Left lung (tissue), 14 donors: ENCODE measurements at places on chromosomes 5 and 9.

GRCh38 chr5:134082264-134082992, 32.1 kb upstream of the TCF7 start:
- DNase-seq, result no peak

- no peak for DNase-seq
These were observed 88.0 kb upstream of the ANKH start for GRCh38 chr5:14959399-14960119.

DNA sequence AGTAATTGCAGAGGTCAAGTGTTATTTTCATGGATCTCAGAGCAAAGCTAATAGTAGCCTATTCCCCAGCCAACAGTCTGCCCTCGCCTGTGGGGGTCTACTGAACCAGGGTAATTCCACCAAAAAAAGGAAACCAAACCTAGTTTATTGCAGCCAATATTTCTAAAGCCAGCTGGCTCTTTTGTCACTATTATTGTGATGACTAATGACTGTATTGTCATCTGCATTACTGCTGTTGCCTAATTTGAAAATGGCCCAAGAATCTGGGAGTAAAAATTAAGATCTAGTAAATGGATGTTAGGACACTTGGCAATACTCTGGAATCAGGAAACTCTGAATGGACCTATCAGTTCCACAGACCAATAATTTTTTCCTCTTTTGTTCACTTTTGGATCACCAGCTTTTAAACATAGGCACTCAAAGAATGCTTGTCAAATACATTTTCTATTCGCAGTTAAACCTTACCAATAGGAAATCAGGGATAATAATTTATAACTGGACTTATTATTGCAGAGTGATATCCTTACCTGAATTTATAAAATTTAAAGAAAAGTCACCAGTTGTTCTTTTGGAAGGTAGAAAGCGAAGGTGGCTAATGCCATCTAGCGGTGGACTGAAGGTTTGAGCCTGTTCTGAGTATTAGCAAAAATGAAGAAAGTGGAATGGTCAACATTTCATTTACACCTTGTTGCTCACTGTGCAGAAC, 69.2 kb downstream of the SYK start:
- DNase-seq, result peak; percentile 20

DNA sequence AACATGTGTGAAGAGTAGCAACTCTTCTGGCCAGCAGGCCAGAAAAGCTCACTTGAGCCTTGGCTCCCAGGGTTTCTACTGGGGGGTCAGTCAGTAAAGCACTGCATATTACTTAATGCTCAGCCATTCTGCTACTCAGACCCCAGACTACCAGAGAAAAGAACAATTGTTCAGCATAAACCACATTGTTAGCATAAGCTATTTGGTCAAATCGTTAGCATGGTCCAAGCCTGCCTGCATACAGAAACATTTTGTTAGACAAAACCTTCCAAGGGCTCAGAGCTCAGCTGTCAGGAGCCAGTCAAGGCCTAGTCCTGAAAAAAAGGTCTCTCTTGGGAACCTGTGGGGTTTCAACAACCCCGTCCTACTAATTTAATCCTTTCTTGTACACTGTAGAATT, 449.3 kb downstream of the PRR16 start:
- no peak for DNase-seq
